Activated B cell treated with CpG ODN at 0.5 μM for 24 hours (primary cell): ENCODE measurements at places on chromosomes 6 and 20. TPM values are rescaled to one million over a fixed set of nuclear protein-coding genes. Genes with fewer than 3 reads are reported as not detected.

- DNase-seq = no peak
- H3K27ac ChIP-seq = no peak overlapping the region
- H3K4me3 ChIP-seq = no peak overlapping the region
- H3K27me3 ChIP-seq = no peaks in the 10 kb centered on the region
Observed at GRCh38 chr6:111864138-111865048, 8.9 kb downstream of the FYN start.

DNA sequence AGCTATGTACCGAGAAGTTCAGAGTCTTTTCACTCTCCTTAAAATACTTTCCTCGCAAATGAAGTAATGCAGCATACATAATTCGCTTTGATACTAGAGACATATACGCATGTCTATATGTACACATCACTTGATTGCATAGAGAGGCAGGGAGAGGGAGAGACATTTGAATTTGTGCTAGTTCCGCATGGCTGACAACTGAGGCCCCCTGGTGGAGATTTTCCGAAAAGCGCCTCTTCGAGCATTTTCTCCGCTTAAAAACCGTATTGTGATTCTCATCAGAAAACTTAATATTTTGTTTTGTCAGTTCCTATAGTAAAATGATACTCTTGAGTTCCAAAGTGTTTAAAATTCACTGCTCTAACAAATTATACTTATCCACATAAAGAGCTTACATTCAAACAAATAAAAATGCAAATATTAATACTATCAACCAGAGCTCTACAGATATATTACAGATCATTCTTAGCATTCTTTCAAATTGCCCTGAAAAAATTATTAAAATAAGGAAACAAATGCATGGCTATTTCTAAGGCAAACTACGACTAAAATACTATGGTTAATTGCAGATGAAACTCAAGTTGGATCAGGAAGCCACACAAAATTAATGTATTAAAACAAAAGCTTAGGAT lies 637 bp downstream of the MYLK4 start:
- DNase-seq = peak; percentile 53
- H3K27me3 ChIP-seq = peaks cover 14% of the 10 kb centered on the region
- H3K36me3 ChIP-seq = no peaks in the 10 kb centered on the region
- H3K4me3 ChIP-seq = no peak overlapping the region
- peaks cover 13% of the 10 kb centered on the region for H3K4me1 ChIP-seq
- no peak overlapping the region for H3K27ac ChIP-seq

DNA sequence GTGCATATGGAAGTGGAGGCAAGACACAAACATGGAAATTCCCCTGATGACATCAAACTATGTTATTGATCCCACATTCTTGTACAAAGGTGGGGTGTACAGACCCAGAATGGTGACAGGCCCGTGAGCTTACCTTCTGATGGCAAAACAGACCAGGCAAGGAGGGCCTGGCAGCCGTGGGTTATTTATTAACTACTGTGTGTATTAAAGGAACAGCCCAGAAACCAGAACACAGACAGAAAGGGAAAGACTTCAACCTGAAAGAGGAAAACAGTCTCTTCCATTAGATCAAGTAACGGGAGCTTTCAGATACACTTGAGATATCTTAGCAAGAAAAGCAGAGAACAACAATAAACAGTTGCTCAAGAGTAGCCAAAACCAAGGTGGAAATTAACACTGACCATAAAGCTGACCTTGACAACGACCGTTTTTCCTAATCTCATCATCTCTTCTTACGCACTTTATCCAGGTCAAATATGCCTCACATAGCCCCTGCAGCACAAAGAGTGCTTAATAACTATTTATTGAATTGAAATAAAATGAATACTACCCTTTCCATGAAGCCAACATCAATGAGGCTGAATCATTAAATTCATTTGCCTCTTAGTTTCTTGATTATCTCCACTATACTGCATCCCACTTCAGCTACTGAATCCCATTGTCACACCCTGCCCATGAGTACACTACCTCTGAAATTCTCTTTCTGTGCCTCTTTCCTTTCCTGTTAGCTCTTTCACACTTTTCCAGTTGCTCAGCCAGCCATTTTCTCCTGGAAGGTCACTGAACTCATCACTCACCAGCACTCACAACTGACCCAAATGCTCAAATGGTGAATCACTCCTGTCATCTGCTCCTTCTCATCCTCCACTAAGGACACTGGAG lies 67.4 kb downstream of the MOXD1 start:
- DNase-seq = no peak
- peaks cover 3% of the 10 kb centered on the region for H3K4me1 ChIP-seq
- H3K4me3 ChIP-seq = no peak overlapping the region
- H3K27me3 ChIP-seq = peaks cover 4% of the 10 kb centered on the region

DNA sequence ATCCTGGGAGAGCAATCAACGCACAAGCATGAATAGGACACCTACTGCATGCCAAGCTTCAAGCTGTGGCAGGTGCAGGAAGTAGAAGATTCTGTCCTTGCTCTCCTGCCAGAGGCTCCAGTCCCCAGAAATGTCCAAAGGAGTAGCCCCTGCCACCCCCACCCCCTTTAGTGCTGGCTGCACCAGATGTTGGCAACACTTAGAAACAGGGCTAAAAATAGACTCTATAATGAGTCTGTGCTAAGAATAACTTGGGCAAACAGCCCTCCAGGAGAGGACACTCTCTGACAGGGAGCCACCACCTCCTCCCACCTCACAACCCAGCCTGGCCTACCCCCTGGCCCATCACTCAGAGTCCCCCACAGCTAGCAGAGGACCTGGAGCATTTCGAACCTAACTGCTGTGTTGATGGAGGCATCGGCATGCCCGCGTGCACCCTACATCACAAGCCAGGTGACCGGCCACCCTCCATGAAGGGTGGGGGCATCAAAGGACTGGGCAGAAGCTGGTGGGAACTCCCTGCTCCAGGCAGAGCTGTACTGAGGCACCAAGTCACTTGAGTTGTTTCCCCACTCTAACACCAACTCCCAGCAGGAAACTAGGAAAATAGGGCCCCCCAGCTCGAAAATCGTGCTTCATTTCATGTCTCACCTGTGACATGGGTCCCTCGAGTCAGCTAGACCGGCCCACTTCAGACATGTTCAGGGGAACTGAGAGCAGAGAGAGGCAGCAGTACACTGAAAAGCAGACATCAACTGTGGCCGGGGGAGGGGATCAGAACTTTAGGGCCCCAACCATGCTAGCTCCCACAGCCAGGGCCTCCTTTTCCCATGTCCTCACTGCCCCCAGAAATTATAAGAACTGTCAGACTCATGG lies 18.7 kb downstream of the TFEB start:
- peaks cover 48% of the 10 kb centered on the region for H3K36me3 ChIP-seq
- H3K4me3 ChIP-seq = peak overlapping the region; percentile 66
- peak overlapping the region; percentile 93 for H3K27ac ChIP-seq
- H3K27me3 ChIP-seq = no peaks in the 10 kb centered on the region
- H3K4me1 ChIP-seq = peaks cover 98% of the 10 kb centered on the region

DNA sequence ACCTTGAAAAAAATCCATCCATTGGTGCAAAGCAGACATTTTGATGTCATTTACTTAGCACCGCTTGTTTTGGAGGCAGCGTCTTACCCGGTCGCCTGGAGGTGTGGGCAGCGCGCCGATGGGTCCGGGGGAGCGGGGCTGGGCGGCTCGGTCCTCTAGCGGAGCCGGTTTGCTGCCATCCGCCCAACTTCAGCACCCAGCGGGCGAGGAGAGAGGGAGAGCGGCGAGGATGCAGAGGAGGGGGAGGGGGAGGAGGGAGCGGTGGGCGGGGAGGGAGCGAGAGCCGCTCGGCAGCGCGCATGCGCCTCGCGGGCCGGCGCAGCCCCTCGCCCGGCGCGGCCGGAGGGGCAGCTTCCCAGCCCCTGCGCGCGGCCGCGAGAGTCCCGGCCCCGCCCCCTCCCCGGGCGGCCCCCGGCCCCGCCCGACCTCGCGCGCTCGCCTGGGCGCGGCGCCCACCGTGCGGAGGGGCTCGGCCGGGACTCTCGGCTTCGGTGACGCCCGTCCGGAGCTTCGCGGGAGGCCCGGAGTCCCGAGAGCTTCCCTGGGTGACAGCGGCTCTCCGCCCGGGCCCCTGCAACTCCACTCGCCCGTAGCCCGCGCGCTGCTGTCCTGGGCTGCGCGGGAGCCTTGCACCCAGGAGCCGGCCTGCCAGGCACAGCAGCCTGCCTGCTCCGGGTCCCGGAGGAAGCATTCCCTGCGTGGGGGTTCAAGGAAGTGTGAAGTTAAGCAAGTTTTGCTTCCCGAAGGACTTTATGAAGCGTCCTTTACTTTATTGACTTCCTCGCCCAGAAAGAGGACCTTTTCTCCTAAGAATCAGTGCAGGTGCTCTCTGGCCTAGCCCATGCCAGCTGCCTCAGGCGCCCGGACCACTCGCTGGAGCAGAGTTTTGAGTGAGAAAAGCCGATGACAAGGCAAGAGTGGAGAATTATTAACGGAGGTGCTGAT lies at the start of gene RGS17:
Gene RGS17, minus strand, starts transcription at position 246 of the 945 bp plus-strand sequence. CDS start 87,264 bp downstream, outside the sequence.
- H3K27me3 ChIP-seq = peaks cover 34% of the 10 kb centered on the region
- DNase-seq = no peak
- H3K36me3 ChIP-seq = no peaks in the 10 kb centered on the region
- H3K4me1 ChIP-seq = peaks cover 21% of the 10 kb centered on the region
- H3K4me3 ChIP-seq = peak within 1 kb of the TSS; percentile 75

DNA sequence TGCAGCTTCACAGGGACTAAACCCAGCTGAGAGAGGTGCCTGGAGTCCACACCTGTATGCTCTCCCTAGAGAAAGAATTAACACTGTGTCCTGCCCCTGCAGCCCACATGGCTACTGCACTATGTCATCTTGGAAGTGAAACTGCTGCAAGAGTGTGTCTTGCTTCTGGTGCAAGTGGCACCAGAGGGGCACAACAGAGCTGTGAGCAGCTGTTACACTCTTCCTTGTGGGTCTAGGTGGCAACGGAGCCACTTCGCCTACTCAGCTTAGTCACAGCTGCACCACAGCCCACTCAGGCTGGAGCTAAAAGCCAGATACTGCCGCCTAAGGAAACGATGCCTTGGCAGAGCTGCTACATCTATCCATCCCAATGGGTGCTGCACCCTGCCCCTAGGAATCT lies 391.4 kb downstream of the COL12A1 start:
- no peak for DNase-seq
- H3K27me3 ChIP-seq = no peaks in the 10 kb centered on the region
- H3K36me3 ChIP-seq = no peaks in the 10 kb centered on the region
- no peak overlapping the region for H3K4me3 ChIP-seq
- no peak overlapping the region for H3K27ac ChIP-seq

TAGAP gene
- 129 TPM in 2 replicates for total RNA-seq

DNA sequence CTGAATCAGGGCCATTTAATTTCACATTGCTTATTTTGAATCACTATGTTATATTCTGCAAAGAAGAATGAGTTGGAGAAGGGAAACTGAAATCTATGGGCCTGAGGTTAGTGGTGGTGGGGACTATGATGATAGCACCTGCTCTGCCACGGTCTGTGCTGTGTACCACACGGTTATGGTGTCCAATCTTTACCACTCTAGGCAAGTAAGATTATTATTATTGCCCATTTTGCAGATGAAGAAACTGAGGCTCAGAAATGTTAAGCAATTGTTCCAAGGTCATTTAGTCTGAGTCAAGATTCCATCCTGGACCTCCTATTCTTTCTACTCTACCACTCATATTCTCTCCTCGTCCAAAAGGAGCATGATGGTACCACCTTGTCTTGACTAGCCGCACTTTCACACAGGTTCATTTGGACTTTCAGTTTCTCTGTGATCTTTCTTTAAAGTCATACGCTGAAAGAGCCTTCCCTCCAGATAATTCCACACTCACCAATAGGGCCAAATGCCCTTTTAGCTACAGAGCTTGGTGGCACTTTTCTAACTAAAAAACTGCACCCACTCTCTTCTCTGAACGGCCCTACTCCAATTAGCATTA lies 56.2 kb downstream of the GFOD1 start:
- peak overlapping the region; percentile 84 for H3K27ac ChIP-seq
- DNase-seq = no peak

DNA sequence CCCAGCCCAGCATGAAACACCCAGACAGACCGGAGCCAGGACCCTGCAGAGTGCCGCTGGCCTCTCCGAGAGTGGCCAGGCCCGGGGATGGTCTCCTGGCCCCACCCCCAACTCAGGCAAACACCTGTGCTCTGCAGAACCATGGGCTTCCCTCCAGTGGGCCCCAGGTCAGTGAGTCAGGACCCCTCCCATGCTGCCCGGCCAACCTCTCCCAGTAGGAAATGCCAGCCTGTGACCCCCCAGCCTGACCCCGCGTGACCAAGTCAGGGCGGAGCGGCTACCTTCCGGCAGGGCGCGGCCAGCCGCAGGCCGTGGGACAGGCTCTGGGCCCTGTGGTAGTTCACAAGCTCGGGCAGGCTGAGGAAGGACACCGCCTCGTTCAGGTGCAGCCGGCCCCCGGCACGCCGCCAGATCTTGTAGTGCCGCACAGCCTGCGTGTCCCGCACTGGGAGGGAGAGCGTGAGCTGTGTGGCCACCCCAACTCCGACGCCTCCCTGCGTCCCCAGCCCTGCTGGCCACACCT lies 3.2 kb downstream of the PTK6 start:
- H3K4me3 ChIP-seq = no peak overlapping the region
- H3K36me3 ChIP-seq = no peaks in the 10 kb centered on the region
- peaks cover 18% of the 10 kb centered on the region for H3K4me1 ChIP-seq
- DNase-seq = peak; percentile 19
- H3K27ac ChIP-seq = no peak overlapping the region

GRCh38 chr20:36808317-36809257 lies 35.0 kb upstream of the DSN1 start:
- H3K4me3 ChIP-seq = no peak overlapping the region
- no peaks in the 10 kb centered on the region for H3K27me3 ChIP-seq
- H3K4me1 ChIP-seq = peaks cover 3% of the 10 kb centered on the region
- peaks cover 67% of the 10 kb centered on the region for H3K36me3 ChIP-seq

DNA sequence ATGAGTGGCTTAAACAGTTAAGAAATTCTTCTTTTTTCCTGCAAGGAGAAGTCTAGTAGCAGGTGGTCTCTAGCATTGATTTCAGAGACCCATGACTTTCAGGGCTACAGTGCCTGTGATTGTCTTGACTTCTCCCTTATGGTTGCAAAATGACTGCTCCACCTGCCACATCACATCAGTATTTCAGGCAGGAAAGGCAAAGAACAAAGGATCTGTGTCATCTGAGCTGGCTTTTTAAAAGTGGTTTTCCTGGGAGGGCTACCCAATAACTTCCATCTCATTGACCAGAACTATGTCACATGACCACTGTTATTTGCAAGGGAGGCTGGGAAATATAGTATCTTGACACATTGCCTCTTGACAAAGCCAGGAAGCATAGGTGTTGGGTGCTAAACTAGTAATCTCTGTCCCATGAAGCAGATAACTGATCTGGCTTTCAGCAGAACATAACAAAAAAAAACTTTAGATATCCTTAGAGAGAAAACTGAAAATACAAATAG lies 226.2 kb downstream of the DHX35 start:
- H3K36me3 ChIP-seq = no peaks in the 10 kb centered on the region
- H3K4me3 ChIP-seq = no peak overlapping the region
- no peaks in the 10 kb centered on the region for H3K4me1 ChIP-seq
- DNase-seq = no peak

SLC22A1 gene
- 1.0 and 2.8 TPM in 2 replicates for total RNA-seq

GRCh38 chr6:166589786-166590574 lies 3.5 kb upstream of the RAMACL start:
- H3K27ac ChIP-seq = peak overlapping the region; percentile 87
- H3K4me1 ChIP-seq = peaks cover 42% of the 10 kb centered on the region
- no peak for DNase-seq
- no peaks in the 10 kb centered on the region for H3K27me3 ChIP-seq
- H3K36me3 ChIP-seq = no peaks in the 10 kb centered on the region
- peak overlapping the region; percentile 76 for H3K4me3 ChIP-seq
